ENCODE measurements at places on chromosomes 3 and 15.
A peak's percentile ranks its signal among the peaks of the same experiment; 100 is the strongest.

- no peak for DNase-seq
Observed at GRCh38 chr3:174336784-174337183, 522.4 kb upstream of the NAALADL2 start.

DNA sequence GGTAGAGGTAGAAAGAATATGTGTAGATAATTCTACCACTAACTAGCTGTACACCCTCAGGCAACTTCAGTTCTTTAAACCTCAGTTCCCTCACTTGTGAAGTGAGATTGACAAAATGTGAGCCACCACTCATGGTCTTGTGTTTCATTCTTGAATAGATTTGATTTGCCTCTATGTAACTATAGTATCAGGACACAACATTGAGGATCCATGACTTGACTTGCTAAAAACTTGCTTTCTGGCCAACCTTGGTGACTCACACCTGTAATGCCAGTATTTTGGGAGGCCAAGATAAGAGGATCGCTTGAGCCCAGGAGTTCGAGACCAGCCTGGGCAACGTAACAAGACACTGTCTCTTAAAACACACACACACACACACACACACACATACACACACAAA lies 115.8 kb upstream of the FLNB start:
- no peak for DNase-seq

DNA sequence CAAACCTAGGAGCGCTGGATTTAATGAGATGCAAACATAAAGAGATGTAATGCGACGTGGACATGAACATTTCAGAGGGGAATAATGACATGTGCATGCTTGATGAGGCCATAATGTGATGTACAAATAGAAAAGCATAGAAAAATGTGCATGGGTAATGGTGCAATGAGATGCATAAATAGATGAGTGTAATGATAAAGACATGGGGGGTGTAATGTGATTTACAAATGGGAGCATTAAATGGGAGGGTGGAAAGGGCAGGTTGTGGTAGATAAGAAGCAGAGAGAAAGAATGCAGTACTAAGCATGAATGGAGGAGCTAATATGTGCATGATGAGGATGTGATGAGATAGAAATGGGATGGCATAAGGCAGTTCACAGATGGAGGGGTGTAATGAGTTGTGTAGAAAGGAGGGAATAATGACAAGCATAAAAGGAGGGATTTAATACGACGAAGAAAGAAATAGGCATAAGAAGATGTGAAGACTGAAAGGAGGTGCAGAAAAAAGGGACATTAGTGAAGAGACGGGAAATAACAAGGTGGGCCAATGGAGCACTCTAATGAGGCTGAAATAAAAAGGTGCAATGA lies 137.5 kb upstream of the CCNL1 start:
- DNase-seq: no peak

GRCh38 chr3:4645468-4645867 lies 152.3 kb downstream of the ITPR1 start:
- no peak for DNase-seq

DNA sequence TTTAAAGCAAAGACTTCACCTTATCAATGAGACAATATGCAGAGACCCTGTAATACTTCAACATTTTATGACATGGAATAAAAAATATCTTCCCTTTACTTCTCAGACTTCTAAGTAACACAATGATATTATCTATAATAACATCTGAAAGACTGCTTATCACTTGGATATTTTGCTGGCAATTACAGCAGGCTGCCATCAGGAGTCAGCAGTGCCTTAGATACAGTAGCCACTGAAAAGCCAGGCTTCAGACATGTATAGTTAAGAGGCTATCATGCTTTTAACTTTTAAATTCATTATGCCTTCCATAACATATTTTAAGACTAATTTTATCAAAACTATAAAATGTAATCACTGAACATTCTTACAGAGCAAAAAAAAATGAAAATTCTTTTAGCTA lies 227.5 kb downstream of the NEK10 start:
- no peak for DNase-seq

DNA sequence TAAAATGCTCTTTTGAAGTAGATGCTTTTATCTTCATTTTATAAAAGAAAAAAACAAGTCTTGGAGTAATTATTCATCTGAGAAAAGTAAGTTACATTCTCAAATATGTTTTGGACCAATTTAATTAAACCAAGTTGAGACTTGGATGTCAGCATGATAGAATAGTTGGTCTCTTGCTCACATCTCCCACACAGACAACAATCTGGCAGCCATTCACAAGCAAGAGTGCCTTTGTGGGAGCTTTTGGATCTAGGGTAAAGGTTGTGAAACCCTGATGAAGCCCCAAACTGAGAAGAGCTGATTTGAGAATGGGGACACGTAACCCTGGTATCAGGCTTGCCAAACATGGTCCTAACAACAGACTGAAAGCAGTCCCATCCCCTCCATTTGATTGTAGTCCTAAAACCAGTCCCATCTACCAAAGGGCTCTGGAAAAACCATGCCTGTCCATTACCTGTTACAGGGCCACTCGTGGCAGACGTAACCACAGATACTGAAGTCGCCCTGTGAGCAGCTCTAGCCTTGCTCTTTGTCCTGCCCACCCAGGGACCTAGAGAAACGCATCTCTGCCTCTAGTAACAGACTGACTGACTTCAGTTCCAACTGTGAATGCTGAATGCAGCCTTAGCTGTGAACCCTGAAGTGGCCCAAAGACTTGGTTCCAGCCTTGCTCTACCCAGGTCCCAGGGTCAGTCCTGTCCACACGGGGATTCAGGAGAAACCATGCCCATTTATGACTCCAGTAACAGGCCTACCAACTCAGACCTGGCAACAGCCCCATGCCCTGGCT lies 145.5 kb upstream of the SYNPR start:
- DNase-seq: no peak

- DNase-seq: no peak
Observed at GRCh38 chr3:14118400-14119381, 6.0 kb downstream of the CHCHD4 start.

DNA sequence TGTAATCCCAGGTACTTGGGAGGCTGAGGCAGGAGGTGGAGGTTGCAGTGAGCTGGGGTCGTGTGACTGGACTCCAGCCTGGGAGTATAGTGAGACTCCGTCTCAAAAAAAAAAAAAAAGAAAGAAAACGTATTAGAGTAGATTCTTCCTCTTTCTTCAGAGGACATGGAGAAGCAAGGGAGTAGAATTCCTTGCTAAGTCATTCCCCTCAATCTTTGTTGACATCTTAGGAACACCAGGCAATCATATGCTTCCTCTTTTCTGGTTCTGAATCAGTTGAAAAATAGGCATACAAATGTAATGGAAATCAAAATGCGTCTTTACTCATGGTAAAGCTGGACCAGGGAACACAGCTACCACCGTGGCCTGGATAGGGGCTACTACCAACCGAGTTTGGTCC lies 38.3 kb upstream of the ATOSA start:
- no peak for DNase-seq

DNA sequence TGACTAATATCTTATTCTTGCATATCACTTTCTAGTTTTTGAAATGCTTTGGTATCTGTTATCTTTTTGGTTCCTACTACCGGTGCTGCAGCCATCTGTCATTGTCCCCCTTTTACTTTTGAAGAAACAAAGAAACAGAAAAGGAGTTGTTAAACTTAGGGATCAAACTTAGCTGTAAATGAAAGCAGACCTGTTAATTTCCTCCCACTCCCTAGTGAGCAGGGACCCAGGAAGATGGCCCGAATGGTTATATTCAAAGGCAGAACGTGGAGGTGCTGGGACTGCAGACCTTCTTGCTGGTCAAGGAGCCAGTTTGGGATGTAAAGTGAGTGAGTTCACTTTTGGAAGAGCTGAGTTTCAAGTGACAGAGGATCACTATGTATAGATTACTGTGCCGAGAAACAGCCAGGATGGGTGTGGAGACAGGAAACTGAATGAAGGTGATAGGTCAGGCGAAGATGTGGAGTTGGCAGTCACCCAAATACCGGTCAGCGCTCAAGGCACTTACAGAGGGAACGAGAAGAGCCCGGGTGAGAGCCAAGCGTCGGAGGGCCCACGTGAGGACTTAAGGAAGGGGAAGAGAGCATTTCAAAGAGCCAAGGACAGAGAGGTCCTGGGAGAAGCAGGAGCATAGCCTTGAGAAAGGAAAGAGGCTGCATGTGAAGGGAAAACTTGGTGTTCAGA lies 20.1 kb downstream of the KBTBD8 start:
- DNase-seq: no peak

GRCh38 chr3:185424435-185424834 lies 61.5 kb downstream of the MAP3K13 start:
- DNase-seq: no peak

- DNase-seq: no peak
Observed at GRCh38 chr15:52427804-52428203, 100.9 kb downstream of the MYO5A start.

GRCh38 chr3:101850246-101851051 lies 1.1 kb downstream of the NFKBIZ start:
- DNase-seq: peak; percentile 26

DNA sequence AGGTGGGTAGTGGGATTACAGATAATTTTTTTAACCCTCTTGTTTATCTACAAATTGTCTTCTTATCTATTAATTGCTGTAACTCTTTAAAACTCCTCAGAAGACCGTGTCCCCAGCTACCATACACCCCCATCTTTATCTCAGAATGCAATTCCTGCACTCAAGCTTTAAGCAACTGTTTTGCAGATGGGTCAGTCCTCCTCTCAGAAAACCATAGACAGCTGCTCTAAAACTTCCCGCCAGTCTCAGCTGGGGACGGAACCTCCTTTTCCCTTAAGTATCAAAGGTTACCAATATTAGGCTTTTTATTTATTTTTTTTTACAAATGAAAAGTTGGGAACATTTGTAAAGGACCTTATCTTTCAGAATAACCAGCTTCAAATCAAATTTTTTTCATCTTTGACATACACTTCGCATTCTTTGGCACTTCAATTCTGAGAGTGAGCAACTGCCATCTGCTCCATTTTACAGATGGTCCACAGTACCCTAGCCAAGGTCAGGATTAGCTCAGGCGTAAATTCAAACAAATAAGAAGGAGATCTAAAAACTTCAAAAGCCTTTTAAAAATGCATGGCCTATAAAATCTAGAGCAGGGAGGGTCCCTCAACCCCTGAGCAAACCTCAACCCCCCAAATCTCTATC lies 1.3 kb downstream of the GATM start:
- no peak for DNase-seq

- DNase-seq: no peak
Observed at GRCh38 chr3:123161167-123161566, 40.6 kb upstream of the SEC22A start.

- peak; percentile 8 for DNase-seq
Observed at GRCh38 chr15:83207660-83208366, at the start of gene HDGFL3. TSS of gene HDGFL3 (minus strand) at chr15:83207823. CDS start at chr15:83207414, 409 bp downstream.

GRCh38 chr3:65833761-65834505 lies 204.8 kb downstream of the MAGI1 start:
- DNase-seq: no peak

GRCh38 chr3:57029383-57029782 lies 31.1 kb upstream of the SPATA12 start:
- no peak for DNase-seq

DNA sequence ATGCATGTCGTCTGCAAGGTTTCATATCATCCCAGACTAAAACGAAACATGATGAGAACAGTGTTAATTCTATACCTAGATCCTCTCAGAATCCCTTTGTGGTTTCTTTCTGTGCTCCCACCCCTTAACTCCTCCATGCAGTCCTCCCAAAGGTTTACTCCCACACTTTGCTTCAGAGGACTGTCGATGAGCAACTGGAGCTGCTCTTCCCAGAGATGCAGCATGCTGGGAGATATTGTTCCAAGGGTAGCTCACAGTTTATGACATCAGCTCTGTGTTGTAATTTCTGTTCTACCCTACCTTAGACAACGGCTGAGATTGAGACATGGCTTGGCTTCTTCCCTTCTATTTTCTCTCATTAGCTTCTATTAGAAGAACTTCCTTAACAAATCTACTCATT lies 313.0 kb upstream of the COL8A1 start:
- no peak for DNase-seq

Measured in activated CD4-positive, alpha-beta T cell treated with anti-CD3 and anti-CD28 coated beads, Interleukin-2, amount 50 U/mL, for 1 hour (primary cell).